ENCODE measurements at places on chromosomes 1 and 21. TPM values are rescaled to one million over a fixed set of nuclear protein-coding genes. Genes with fewer than 3 reads are reported as not detected.

GRCh38 chr1:41371630-41372599 is 10.7 kb downstream of the FOXO6 start:
- DNase-seq: no peak

ALX3 gene
- not detected for total RNA-seq

- DNase-seq: no peak
These were observed 15.3 kb downstream of the BECN2 start for GRCh38 chr1:241972703-241973369.

PSEN2 gene
- 17.0 TPM for total RNA-seq

- no peak for DNase-seq
These were observed 6.7 kb downstream of the ABCG1 start for GRCh38 chr21:42225571-42226155.

- DNase-seq: no peak
These were observed 33.7 kb upstream of the PLA2G2C start for GRCh38 chr1:20220036-20220435.

LCE3E gene
- total RNA-seq: not detected

DNA sequence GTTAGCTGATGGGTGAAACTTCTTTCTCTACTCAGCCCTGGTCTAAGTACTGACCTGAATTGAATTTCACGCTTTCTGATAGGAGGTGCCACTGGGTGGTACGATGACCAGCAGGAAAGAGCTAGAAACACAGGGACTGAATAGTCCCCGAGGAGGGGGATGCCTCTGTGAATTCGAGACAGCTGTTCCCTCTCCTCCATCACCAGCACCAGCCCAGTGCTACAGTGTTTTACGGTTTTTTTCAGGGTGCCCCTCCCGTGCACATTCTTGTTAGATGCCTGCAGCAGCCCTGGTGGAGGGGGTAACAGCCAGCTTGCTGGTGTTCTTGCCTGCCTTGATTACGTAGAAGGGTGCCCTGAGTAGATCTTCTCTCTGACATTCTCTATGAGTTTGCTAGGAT is 7.1 kb downstream of the HUNK start:
- DNase-seq: no peak

GRCh38 chr1:79398501-79398900 is 392.0 kb upstream of the ADGRL4 start:
- no peak for DNase-seq

DNA sequence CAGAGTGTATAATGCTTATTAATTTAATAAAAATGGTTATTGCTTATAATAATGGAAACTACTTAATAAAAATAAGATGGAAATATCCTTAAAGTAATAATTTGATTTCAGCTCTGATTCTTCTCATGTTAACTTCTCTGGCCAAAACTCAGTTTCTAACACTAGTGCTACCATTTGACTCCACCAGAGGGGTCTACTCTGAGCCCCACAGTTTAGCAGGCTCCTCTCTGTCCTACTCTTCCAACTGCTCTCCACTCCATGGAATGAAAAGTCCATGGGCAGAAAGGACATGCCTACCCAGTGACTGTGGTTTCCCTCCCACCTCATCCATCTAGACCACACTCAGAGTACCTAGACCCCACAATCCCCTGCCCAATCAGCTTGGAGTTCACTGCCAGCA is 489.1 kb upstream of the CAMK1G start:
- DNase-seq: no peak

- DNase-seq: no peak
These were observed 216.6 kb downstream of the ST6GALNAC3 start for GRCh38 chr1:76291191-76291590.

SLC6A17 gene
- total RNA-seq: 5.7 TPM

DNA sequence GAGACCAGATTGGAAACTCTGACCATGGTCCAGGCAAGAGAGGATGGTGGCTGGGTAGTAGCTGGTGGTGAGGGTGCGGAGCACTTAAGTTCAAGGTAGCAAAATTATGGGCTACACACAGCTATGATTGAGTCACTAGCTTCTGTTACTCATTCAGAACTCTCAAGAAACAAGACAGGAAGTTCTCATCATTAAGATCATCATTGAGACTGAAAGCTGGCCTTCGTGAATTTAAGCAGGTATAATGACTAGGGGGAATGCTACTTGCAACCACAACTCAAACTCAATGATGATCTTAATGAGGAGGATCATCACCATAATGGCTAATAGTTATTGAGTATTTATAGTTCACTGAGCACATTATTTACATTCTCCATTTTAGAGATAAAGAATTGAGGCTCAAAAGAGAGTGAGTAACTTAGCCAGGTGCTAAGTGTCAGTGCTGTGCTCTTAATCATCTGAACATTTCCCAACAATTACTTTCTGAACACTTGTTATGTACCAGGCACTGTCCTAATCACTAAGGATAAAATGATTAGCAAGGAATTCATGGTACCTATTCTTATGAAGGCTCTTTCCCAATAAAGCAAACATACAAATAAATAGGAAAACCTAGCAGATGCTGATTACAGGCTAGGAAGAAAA is 286.3 kb upstream of the C1orf105 start:
- DNase-seq: no peak

Measured in suprapubic skin (tissue), 4 donors.